ENCODE measurements at places on chromosomes 7 and 10. TPM values are rescaled to one million over a fixed set of nuclear protein-coding genes. Genes with fewer than 3 reads are reported as not detected.

DNA sequence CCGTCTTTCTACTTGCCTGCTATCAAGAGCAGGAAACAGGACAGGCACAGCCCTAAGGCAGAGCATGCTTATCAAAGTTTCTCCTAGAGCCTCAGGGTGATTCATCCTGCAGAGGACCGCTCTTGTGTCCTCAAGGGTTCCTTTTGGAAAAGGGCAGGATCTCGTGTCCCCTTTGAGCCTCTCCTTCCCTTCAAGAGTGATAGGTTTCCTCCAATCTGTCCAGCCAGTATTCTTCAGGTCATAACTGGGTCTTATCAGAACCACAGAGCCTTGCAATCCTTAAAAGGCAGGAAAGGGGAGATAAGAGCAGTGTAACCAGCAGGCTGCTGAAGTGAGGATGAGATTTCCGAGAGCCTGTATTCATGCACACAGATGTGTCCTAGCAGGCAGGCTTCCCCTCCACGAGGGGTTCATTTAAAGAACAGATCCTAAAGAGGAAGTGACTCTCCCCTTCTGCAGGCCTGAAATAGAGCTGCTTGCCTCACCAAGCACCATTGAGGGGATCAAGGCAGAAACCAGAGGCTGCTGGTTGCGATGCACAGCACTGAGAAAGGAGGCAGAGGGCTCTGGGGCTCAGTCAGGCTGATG, 90.5 kb upstream of the SVIL start:
- peaks cover 7% of the 10 kb centered on the region for H3K36me3 ChIP-seq
- H3K27ac ChIP-seq: no peak overlapping the region
- H3K4me1 ChIP-seq: peaks cover 22% of the 10 kb centered on the region
- DNase-seq: no peak
- no peaks in the 10 kb centered on the region for H3K27me3 ChIP-seq
- H3K4me3 ChIP-seq: no peak overlapping the region

DNA sequence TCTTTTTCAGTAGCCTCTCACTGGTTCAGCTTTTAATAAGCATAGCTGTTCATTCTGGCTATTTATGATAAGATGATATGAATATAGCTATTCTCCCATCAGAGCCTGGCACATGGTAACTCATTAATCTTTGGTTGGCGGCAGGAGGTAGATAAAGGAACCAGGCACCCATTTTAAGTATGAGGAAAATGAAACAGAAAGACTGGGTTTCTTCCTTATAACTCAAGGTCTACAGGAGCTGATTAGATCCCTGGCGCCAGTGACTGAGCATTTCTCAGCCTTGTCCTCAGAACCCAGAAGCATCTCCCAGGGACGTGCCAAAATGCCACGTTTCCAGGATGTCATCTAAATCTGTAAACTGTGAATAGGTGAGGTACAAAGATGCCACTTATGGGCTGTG, 141.9 kb downstream of the TCF7L2 start:
- no peaks in the 10 kb centered on the region for H3K27me3 ChIP-seq
- H3K27ac ChIP-seq: no peak overlapping the region
- peaks cover 31% of the 10 kb centered on the region for H3K4me1 ChIP-seq
- H3K36me3 ChIP-seq: peaks cover 8% of the 10 kb centered on the region
- H3K4me3 ChIP-seq: no peak overlapping the region

DNA sequence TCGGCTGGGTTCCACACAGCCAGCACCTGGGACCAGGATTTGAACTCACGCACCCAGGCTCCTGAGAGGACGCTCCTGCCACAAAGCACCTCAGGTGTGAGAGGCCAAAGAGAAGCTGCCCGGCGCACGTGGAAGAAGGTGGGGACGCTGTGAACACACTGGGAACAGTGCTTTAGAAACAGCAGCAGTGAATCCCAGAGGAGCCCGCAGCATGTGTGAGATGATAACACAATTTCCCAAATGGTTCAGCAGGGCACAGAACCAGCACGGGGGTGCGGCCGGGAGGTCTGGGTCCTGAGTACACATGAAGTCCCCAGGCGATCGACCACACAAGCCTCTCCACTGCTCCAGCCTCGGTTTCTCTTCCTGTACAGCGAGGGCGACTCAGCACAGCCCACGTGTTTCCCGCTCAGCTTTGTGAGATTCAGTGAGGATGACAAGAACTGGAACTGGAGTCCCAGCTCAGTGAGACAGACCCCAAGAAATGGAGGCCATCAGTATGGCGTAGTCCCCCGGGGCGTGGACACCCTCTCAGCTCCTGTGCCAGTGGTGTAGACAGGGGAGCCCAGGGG, 188.3 kb downstream of the MAD1L1 start:
- H3K4me3 ChIP-seq: no peak overlapping the region
- H3K27ac ChIP-seq: no peak overlapping the region
- peaks cover 6% of the 10 kb centered on the region for H3K36me3 ChIP-seq
- H3K27me3 ChIP-seq: no peaks in the 10 kb centered on the region

DNA sequence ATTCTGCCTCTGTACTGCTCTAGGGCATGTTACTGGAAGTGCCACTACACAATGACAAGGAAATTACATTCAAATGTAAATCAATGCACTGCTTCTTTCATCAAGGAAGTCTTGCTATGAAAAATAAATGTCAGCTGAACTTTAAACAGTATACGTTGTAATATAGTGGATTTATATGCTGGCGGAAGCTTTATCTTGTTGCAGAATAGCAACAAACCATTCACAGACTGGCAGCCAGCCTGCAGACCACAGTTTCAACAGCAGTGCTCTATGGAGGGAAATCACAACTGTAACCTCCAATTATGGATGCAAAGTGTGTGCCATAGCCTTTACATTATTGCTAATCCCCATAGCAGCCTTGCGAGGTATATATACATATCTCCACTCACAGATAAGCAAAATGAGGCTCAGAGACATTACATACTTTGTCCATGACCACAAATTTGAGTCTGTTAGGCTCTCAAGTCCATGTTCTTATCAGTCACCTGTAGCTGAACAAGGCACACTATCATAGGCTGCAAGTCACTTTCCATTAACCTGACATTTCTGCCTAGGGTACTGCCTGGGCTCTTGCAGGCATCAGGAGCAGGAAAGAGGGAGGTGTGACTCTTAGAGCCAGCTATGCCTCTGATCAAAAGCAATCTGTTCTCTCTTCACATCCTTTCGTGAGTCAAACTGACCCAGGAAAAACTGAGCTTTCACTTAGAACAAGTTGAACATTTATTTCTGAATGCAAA, 22.6 kb downstream of the COL28A1 start:
- H3K4me3 ChIP-seq: no peak overlapping the region
- no peaks in the 10 kb centered on the region for H3K36me3 ChIP-seq

The ZC3HAV1L gene
- 19.9 TPM for total RNA-seq

The EPHA1 gene
- 2.8 TPM for total RNA-seq

The CC2D2B gene
- total RNA-seq: 0.31 TPM

DNA sequence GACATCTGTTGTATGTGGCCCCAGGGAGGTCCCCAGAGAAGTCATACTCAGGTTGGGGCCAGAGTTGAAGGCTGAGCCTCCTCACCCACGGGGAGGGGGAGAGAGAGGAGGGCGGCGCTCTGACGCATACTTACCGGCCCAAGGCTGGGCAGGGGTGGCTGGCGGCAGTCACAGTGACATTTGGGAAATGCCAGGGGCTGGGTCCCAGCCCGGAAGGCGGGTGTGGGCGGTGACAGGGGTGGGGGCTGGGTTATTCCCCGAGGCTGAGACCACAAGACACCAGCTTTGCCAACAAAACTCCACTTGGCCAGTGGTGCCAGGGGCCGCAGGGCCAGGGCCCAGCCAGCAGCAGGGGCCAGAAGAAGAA, 41.1 kb downstream of the RASGEF1A start:
- H3K4me1 ChIP-seq: peaks cover 37% of the 10 kb centered on the region
- H3K27ac ChIP-seq: peak overlapping the region; percentile 61
- no peaks in the 10 kb centered on the region for H3K36me3 ChIP-seq
- no peak overlapping the region for H3K4me3 ChIP-seq
- peak; percentile 51 for DNase-seq
- peaks cover 18% of the 10 kb centered on the region for H3K27me3 ChIP-seq

GRCh38 chr10:122239578-122240257, 31.4 kb upstream of the BTBD16 start:
- H3K27ac ChIP-seq: no peak overlapping the region
- H3K4me1 ChIP-seq: no peaks in the 10 kb centered on the region
- no peaks in the 10 kb centered on the region for H3K36me3 ChIP-seq
- H3K27me3 ChIP-seq: no peaks in the 10 kb centered on the region
- DNase-seq: no peak

The TBC1D12 gene
- total RNA-seq: 0.20 TPM

The POLR3A gene
- 16.2 TPM for total RNA-seq
